ENCODE measurements at places on chromosomes 16 and 17.

- DNase-seq: no peak
Observed at GRCh38 chr16:87572959-87573358, 29.3 kb upstream of the JPH3 start.

DNA sequence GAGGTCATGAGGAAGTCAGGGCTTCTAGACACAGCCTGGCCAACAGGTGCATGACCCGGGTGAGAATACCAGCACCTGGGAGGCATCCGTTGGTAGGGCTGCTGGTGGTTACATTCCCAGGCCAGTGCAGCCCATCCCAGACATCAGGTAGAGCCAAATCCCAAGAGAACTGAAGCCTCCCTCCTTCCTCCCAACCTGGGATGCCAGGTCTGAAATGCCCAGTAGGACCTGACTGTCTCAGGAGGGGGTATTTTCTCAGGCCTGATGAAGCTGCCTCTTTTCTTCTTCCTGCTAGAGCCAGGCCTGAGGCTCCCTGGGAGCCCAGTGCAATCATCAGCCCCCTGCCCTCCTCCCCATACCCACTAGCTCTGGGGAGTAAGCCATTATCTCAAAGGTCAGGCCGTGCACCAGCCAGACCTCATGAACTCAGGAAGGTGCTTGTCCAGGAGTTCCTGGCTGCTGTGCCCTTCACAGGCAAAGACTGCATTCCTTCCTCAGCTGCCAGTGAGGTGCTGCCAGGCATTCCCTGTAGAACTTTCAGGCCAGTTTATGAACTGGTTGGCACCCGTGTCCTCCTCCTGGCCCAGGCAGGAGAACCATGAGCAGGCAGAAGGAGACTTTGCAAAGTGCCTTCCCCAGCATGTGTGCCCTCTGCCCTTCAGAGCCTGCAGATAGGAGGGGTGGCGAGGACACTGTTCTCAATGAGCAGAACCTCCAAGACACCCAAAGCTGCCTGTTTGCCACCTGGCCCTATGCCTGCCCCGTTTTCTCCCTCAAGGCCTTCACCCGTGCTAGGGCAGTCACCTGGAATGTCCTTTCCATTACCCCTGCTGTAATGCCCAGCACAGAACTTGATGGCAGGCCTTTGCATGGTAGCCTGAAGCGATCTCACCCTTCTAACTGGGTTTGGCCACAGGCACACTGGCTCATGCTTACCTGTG, 7.6 kb downstream of the TBX2 start:
- DNase-seq: no peak

- no peak for DNase-seq
Observed at GRCh38 chr16:7343243-7343642, 10.6 kb downstream of the RBFOX1 start.

GRCh38 chr16:26129997-26130396, 438.2 kb downstream of the HS3ST4 start:
- no peak for DNase-seq

GRCh38 chr16:56860226-56861020, 4.6 kb upstream of the SLC12A3 start:
- DNase-seq: no peak

DNA sequence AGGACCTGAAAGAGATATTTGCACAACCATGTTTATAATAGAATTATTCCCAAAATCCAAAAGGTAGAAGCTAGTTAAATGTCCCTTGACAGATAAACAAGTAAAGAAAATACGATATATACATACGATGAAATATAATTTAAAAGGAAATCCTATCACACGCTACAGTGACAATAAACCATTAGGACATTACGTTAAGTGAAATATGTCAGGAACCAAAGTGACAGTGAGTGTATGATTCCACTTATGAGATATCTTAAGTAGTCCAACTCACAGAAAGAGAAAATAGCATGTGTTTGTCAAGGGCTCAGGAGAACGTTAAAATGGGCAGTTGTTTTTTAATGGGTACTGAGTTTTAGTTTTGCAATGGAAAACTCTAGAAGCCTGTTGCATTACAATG, 212.7 kb upstream of the PMFBP1 start:
- no peak for DNase-seq

DNA sequence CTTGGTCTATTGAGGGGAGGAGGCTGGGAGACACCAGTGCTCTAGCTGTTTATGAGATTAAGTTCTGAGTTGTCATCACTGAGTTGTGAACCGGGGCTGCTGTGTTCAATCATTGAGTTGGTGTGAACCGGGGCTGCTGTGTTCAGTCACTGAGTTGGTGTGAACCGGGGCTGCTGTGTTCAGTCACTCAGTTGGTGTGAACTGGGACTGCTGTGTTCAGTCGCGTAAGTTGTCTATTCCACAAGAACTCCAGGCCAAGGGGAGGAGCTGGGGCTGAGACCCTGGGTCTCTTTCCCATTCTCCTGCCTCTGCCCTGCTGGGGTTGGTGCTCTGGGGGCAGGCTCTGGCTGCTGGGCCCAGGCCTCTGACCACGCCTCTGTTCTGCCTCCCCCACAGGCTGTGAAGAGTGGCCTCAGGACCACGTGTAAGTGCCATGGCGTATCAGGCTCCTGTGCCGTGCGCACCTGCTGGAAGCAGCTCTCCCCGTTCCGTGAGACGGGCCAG, 24.5 kb downstream of the WNT9B start:
- DNase-seq: no peak

- no peak for DNase-seq
Observed at GRCh38 chr16:89805136-89805905, 11.1 kb downstream of the FANCA start.

DNA sequence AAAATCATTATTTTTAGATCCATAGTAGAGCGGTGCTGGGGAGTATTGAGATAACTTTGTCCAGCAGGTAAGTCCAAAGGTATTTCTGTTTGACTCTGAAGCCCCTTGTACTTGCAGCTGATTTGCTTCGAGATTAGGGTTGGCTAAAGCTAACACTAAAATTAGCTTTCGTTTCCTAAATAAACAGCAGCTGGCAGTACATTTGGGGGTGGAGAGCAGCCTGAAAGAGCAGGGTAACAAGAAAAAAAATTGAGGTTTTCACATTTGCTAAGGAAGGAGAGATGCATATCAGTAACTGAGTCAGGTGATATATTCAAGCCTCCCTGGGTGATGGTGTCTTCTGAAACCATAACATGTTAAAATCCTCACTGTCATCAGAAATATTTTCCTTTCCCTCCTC, 37.4 kb upstream of the TMC5 start:
- DNase-seq: no peak

DNA sequence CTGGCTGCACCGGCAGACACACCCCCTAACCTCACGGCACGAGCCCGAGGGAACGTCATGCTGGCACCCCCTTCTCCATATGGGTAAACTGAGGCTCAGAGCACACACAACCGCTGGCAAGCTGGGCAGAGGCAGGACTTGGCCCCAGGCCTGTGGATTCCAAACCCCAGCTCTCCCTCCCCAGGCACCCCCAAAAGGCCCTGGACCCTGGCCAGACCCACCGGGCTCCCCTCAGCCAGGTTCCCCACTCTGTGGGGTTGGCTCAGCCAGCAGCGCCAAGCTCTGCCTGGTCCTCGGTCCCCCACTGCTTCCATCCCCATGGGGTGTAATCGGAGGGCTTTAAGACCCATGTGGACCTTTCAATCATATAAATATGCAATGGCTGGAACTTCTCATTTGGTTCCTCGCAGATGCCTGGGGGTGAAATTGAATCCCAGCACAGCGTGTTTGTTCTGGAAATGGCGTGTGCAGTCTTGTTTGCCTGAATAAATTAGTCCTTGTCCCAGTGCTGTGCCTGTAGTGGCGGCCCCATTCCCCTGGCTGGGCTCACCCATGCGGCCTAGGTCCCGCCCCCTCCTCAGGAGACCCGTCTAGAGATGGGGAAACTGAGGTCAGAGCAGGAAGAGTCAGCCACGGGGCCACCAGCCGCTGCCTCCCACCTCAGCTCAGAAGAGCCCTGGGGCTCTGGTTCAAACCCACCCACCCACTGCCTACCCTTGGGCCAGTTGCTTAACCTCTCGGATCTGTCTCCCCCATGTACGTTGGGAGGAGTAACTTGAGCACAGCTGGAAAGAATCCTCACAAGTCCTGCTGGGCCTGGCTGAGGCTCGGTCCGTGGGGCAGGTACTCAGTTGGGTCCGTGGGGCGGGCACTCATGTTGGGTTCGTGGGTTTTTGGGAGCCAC, 57.3 kb downstream of the ZFPM1 start:
- DNase-seq: no peak

DNA sequence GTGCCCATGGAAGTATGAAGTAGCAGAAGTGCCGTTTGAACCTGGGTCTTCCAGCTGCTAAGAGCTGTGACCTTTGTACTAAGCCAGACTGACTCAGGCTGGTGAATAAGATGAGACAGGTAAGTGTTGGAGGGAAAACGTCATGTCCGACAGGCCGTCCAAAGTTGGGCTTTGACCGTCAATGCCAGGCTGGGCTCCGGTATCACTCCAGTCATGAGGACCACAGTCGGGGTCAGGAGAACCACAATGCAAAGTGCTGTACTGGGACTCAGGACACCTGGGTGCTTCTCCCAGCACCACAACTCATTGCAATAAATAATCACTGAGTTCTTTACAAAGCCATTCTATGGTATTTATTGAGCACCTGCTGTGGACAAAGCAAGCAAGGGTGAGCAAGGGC, 268.6 kb downstream of the HAPSTR1 start:
- no peak for DNase-seq

GRCh38 chr17:36994438-36994837, 45.7 kb downstream of the AATF start:
- DNase-seq: no peak

DNA sequence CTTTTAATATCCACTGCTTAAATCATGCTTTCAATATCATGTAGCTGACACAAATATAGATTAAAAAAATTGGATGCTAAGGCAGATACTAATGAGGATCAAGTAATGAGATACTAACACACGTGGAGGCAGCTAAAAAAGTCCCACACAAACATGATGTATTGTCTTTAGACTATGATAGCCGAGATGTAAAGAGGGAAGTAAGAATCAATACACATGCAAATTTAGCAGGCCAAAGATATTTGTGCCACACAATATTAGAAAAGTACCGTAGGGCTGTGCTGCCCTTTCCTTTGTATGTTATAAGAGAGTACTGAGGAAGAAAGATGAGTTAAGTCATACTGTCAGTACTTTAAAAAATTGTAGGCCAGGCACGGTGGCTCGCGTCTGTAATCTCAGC, 51.4 kb upstream of the STAC2 start:
- no peak for DNase-seq

- no peak for DNase-seq
Observed at GRCh38 chr16:77540646-77541045, 105.8 kb upstream of the ADAMTS18 start.

DNA sequence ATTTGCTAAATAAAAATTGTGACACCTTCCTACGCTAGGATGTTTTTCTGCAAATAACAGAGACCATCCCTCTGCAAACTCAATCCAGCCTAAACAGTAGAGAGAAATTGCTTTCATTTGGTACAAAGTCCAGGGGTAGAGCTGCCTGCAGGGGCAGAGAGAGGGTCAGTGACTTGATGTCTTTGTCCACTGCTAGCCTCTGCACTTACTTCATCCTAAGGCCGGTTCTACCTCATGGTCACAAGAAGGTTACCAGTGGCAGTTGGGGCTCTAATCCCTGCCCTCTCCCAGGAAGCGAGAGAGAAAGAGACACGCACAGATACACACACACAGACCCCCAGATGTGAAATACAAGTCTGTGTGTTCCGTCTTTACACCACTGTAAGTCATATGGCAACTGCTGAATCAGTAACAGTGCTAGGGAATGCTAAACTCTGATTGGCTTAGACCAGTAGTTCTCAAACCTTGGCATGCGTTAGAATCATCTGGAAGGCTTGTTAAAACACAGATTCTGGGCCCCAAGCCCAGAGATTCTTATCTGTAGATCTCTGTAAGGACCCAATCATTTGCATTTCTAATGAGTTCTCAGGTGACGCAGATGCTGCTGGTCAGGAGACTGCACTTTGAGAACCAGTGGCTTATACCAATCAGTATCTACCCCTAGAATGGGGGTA, 13.1 kb upstream of the LPCAT2 start:
- no peak for DNase-seq

- DNase-seq: no peak
Observed at GRCh38 chr16:85955566-85955965, 56.6 kb downstream of the IRF8 start.

- DNase-seq: no peak
Observed at GRCh38 chr16:16928532-16929109, 542.1 kb downstream of the XYLT1 start.

DNA sequence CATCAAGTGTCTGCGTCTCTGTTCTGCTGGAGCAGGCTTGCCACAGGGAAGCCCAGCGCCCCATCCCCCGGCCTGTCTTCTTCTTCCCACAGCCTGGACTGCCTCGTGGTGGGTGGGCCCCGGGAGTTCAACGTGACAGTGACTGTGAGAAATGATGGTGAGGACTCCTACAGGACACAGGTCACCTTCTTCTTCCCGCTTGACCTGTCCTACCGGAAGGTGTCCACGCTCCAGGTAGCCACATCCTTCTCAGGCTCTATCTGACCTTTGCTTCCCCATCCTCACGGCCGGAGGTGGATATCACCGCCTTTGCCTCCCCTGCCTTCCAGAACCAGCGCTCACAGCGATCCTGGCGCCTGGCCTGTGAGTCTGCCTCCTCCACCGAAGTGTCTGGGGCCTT, 29.8 kb upstream of the ITGAX start:
- no peak for DNase-seq

GRCh38 chr17:15264542-15264941, 584 bp downstream of the PMP22 start:
- DNase-seq: no peak

DNA sequence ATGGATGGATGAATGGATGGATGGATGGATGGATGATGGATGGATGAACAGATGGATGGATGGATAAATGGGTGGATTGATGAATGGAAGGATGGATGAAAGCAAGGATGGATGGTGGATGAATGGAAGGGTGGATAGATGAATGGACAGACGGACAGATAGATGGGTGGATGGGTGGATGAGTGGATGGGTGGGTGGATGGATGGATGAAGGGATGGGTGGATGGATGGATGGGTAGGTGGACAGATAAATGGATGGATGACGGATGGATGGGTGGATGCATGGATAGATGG, 14.9 kb downstream of the SRL start:
- no peak for DNase-seq

DNA sequence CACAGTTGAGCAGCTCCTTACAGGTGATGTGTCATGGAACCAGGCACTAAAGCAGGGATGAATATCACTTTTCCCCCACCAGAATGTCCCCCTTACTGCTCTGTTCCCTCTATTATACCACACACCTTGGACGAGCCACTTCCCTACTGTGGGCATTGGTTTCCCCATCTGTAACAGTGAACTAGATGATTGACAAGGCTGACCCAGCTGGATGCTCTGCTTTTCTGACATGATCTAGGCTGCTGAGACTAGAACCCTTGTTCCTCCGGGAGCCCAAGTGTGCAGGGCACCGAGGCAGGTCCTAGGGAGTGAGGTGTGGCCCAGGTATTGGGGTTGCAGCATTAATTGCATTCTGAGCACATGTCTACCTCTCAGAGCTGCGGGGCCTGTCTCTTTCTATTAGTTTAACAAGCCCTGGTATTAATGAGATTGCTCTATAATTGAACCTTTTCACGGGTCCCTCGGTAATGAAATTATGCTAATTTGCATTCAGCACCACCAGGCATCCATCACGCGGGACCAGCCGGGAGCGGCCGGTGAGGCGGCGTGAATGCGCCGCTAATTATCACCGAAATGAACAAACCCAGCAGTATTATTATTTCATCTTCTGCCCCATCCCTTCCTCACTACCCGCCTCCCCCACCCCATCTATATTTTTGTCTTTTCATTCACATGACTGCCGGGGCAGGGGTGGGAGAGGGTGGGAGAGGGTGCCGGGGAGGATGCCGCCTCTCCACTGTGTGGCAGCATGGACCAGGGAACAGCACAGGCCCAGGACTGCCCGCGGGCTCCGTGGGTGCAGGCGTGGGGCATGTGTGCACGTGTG, 121.1 kb downstream of the CYLD start:
- DNase-seq: no peak

- DNase-seq: no peak
Observed at GRCh38 chr17:46765453-46765852, 53.0 kb downstream of the WNT3 start.

Measured in neural progenitor cell (in vitro differentiated cells).